Esophagus muscularis mucosa (tissue), 4 donors: ENCODE measurements at places on chromosomes 13 and 19. TPM values are rescaled to one million over a fixed set of nuclear protein-coding genes. Genes with fewer than 3 reads are reported as not detected.

DNA sequence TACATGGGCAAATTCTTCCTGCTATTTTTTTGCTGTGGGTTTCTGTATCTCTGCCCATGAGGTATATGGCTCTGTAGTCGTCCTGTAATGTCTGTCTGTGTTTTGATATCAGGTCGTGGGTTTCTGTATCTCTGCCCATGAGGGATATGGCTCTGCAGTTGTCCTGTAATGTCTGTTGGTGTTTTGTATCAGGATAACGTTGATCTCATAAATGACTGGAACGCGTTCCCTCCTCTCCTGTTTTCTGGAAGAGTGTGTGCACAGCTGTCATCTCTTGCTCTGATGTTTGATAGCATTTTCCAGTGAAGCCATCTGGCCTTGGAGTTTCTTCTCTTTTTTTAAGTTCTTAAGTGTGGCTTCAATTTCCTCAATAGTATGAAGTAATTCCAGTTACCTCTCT, 57.2 kb downstream of the SOX1 start:
- DNase-seq = no peak

DNA sequence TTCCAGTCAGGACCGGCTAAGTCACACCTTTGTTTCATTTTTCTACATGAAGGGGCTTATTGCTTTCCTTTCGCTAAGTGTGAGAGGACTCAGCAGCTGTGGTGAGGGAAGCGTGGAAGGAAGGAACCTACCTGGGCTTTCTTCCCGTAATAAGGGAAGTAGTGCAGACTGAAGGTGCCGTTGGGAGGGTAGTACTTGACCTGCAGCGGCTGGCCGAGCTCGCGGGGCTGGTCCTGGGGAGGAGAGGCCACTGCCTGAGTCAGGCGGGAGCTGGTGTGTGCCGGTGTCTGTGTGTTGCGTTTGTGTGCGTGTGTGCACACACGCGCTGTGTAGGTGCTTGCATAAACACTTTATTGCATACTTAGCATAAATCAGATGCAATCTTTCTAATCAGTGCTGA, 7.7 kb downstream of the ATP4B start:
- no peak for DNase-seq

DNA sequence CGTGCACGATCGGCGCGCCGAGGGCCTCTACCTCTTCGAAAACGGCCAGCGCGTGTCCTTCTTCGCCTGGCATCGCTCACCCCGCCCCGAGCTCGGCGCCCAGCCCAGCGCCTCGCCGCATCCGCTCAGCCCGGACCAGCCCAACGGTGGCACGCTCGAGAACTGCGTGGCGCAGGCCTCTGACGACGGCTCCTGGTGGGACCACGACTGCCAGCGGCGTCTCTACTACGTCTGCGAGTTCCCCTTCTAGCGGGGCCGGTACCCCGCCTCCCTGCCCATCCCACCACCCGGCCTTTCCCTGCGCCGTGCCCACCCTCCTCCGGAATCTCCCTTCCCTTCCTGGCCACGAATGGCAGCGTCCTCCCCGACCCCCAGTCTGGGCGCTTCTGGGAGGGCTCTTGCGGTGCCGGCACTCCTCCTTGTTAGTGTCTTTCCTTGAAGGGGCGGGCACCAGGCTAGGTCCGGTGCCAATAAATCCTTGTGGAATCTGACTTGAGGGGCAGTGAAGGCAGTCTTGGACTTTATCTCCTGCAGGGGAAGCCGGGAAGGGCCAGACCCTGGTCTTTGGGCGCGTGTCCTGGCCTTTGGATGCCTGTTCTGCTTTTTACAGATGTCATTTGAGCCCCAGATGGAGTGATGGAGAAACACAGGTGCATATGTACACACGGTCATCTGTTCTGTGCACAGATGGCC, 2.2 kb downstream of the CLEC11A start:
- DNase-seq = no peak

DNA sequence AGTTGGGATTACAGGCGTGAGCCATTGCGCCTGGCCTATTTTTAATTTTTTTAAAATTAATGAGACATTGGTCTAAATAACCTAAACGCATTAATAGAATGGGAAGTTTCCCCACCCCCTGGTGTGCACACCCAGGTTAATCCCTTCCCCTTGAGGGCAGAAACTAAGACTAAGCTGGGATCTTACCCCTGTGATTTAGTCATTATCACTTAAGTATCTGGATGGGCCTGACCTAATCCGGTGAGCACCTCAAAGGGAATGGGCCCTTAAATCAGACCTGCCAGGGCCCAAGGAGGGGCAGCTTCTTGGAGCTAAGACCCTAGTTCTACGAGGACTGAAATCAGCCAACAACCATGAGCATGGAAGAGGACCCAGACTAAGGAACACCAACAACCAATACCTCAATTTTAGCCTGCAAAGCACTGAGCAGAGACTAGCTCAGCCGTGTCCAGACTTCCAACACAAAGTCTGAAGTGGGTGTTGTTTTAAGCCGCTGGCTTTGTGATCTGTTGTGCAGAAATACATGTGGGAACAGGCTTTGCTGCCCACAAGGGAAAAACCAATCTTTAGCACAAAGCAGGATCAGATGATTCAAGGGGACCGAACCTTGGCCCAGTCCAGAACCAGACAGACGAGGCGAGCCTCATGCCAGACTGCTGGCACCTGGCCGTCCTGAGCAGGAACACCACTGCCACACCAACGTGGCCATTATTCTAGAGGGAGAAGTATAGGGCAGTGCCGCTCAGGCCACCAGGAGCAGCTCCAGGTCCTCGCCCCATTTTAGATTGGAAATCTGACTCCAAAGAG, 7.1 kb downstream of the UBE2S start:
- no peak for DNase-seq

DNA sequence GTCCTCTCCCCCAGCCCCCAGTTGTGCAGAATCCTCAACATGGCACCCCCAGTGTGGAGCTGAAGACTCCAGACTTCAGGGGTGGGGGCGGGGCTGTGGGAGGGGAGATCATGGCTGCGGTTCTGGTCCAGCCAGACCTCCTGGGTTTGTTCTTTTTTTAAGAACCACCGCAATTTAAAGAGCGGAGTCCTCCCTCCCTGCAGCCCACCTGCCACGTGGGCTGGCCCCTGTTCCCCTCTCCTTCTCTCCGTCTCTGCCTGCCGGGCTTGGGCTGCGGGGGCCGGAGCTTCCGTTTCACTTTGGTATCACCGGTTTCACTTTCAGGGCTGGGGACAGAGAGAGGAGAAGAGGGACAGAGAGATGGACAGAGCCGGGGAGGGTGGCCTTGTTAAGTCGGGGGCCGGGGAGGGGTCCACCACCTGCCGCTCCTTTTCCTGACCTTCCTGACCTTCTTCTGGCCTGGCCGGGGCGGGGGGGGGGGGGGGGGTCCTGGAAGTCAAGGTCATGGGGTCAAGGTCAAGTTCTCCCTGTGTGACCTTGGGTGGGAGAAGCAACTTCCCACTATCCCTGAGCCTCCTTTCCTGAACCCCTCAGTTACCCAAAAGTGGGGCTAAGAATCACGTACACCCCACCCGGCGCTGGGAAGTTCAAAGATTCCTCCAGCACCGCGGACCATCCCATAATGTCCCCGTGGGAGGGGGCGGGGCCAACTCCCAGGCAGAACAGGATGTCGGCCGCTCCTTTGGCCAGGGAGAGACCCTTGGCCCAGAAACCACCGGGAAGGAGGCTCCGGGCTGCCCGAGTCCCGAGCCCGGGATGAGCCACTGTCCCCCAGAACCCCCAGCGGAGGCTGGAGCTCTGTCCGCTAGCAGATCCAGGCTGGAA, 11.3 kb upstream of the ZBTB7A start:
- DNase-seq = no peak

DNA sequence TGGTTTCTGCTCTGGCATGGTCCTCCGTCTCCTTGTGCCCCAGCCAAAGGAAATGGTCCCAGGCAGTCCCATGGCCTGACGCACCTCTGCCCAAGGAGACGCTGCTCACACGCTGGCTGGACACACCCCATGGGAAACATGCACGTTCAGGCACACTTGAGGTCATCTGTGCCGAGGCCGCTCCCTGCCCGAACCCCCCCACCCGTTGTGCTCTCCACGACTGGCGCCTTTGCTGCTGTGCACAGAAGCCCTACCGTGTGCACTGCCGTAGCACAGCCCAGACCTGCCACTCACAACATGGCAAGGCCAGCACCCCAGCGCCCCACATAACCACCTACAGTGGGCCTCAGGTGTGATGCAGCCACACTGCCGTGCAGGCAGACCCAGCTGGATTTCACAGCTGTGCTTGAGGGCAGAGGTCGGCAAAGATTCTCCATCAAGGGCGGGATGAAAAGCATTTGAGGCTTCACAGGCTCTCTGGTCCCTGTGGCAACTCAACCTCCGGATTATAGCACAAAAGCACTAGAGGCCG, 65.7 kb downstream of the SPACA7 start:
- no peak for DNase-seq

DNA sequence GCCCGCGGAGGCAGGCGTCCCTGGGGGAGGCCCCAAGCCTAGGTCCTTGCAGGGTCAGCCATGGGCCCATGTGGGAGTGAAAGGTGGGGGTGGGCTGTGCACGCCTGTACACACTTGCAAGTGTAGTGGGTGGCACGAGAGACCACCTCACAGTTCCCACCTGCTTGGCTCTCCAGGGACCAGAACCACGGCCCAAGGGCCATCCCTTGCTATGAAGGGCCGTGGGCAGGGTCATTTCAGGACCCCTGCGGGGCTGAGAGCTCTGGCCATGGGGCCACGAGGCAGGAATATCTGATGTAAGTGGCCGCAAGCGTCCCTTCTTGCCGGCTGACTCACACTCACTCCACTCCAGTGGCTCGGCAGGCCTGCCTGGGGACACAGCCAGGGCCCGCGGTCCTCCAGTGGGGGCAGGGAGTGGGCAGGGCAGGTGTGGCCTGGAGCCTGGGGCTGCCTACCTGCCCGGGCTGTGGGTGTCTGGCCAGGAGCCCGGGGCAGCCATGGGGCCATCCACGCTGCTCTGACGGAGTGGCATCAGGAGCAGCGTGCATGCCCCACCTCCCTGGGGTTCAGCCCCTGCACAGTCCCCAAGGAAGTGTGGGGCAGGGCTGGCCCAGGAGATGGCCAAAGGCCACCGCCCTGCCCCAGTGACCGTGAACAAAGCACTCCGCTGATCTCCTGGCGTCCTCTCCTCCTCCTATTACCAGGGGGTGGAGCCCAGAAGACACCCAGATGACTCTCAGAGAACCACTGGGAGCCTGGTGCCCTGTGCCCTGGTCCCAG, 8.6 kb upstream of the MKNK2 start:
- no peak for DNase-seq

Gene PSG6
- not detected for total RNA-seq

GRCh38 chr13:111204438-111205177, 89.5 kb downstream of the ARHGEF7 start:
- DNase-seq = no peak

Gene EDNRB
- total RNA-seq = 16.2 TPM

DNA sequence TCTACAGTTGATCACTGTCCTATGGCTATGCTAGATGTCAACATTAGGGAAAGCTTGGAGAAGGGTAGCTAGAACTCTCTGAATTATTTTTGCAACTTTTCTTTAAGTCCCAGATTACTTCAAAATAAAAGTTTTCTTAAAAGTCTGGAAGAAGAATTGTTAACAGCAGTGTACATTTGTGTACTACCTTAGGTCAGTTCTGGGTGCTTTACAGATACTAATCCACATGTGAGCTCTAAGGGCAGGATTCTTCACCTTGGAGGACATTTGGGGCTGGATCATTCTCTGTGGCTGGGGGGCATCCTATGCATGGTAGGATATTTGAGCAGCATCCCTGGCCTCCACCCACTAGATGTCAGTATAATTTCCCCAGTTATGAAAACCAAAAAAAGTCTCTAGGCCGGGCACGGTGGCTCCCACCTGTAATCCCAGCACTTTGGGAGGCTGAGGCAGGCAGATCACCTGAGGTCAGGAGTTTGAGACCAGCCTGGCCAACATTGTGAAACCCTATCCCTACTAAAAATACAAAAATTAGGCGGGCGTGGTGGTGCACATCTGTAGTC, 2.8 kb downstream of the BRME1 start:
- no peak for DNase-seq

DNA sequence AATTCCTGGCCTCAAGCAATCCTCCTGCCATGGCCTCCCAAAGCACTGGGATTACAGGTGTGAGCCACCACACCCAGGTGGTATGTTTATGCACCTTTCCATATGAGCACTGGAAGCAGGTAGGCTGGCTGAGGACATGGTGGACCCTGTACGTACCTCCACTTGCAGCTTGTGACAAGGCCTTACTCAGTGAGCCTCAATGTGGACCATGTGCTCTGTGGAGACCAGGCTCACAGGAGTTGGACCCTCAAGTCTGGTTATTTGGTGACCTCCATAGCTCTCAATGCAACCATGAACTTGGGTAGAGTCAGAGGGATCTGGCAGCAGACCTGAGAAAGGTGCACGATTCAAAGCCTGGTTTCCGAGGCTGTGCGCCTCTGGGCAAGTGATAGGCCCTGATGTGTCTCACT, 5.5 kb downstream of the ACP4 start:
- no peak for DNase-seq

- no peak for DNase-seq
Measured at GRCh38 chr13:50731400-50731799, 112.1 kb downstream of the DLEU7 start.

DNA sequence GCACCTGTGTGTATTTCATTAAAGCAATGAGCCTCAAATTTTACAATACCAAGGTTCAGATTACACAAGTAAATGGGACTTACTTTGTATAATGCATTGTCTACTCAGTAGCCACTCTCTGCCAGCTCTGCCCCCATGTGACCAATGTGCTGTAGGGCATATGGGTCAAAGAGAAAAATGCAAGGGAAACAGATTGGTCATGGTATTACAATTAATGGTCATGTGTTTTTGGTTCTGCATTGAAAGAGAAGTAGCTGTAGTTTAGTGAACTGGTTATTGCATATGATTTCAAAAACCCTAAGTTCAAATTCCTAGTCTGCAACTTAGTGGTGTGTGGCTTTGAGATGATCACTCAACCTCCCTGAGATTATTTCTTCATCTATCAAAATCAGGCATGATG, 545.4 kb downstream of the SUCLA2 start:
- no peak for DNase-seq

- no peak for DNase-seq
Measured at GRCh38 chr13:49253310-49253709, 5.6 kb downstream of the CDADC1 start.

- no peak for DNase-seq
Measured at GRCh38 chr19:17834350-17835181, 13.2 kb downstream of the JAK3 start.

DNA sequence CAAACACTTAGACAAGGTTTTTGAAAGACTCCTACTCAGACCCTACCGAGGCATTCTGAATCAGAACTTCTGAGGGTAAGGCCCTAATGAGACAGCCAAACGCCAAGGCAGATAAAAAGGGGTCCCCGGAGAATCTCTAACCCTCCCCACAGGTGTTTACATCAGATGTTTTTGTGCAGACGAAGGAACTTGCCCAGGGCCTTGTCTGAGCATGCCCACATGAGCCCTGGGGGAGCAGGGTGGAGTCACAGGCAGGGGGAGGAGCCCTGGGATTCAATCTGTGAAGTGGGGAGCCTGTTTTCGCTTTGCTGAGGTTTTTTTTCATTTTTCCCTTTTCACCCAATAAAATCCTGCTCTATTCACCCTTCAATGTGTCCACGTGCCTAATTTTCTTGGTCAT, 61.6 kb upstream of the MED4 start:
- DNase-seq = no peak

Gene ZNF563
- total RNA-seq = 3.4 TPM

Gene OR7A5
- not detected for total RNA-seq
